Activated T-cell treated with anti-CD3 and anti-CD28 coated beads for 4 hours (primary cell): ENCODE measurements at places on chromosomes 4 and X.

DNA sequence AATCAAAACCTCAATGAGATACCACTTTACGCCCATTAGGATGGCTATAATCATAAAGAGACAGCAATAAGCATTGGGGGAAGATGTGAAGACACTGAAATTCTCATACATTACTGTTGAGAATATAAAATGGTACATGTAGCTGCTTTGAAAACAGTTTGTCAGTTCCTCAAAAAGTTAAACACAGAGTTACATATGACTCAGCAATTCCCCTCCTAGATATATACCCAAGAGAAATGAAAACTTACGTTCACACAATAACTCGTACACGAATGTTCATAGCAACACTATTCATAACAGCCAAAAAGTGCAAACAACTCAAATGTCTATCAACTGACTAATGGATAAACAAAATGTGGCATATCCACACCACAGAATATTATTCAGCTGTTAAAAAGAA is 36.6 kb downstream of the PHF8 start:
- DNase-seq = no peak

DNA sequence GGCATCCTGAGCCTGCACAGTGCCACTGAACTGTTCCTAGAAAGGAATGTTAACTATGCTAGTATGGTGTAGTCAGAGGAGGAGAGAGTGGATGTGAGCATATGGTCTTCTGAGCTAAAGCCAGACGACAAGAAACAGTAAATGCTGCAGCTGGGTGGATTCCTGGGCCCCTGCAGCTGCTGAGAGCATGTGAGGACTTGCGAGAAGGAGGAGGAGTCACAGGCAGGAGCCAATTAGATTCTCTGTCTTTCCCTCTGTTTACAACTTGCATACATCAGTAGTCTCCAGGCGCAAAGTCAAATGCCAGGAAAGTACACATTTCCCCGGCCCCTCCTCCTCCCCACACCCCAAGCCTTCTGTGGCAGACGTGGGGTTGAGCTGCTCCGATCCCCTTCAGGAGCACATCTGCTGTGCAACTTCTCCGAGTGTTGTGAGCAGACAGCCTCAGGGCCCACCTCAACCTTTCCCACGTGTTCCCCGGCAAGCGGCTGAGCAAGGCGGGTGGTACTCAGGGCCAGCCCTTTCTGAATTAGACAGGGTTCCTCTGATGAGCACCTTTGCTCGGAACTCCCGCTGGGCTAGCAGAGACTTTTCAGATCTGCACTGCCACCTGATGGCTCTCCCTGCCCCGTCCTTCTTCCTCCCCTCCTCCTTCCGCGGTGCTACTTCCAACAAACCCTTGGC is 108.7 kb upstream of the ATP6AP2 start:
- no peak for DNase-seq

GRCh38 chr4:151955721-151956380 is 195.0 kb upstream of the GATB start:
- DNase-seq = no peak

- DNase-seq = no peak
These were observed 71.3 kb downstream of the NBDY start for GRCh38 chrX:56800307-56800706.

- DNase-seq = no peak
These were observed 18.9 kb downstream of the LETM1 start for GRCh38 chr4:1837069-1837468.

GRCh38 chr4:120929847-120930246 is 7.3 kb upstream of the PRDM5 start:
- no peak for DNase-seq

DNA sequence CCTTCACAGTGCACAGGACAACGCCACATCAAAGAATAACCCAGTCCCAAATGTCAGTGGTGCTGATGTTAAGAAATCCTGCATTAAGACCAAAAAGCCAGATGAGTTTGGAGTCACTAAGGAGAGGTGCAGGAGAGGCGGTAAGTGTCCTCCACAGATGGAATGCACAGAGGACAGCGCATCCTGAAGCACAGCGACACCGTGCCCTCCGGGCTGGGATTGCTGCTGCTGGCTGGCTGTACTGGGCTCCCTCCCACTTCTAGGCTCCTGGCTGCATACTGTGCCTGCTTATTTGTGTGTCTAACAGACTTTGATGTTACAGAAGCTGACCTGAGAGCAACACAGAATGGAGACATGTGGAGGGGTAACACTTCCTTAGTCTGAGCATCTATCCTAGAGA is 325.6 kb upstream of the BOD1L1 start:
- DNase-seq = no peak
